NT2/D1 (cell line): ENCODE measurements at places on chromosomes 3 and 15.

DNA sequence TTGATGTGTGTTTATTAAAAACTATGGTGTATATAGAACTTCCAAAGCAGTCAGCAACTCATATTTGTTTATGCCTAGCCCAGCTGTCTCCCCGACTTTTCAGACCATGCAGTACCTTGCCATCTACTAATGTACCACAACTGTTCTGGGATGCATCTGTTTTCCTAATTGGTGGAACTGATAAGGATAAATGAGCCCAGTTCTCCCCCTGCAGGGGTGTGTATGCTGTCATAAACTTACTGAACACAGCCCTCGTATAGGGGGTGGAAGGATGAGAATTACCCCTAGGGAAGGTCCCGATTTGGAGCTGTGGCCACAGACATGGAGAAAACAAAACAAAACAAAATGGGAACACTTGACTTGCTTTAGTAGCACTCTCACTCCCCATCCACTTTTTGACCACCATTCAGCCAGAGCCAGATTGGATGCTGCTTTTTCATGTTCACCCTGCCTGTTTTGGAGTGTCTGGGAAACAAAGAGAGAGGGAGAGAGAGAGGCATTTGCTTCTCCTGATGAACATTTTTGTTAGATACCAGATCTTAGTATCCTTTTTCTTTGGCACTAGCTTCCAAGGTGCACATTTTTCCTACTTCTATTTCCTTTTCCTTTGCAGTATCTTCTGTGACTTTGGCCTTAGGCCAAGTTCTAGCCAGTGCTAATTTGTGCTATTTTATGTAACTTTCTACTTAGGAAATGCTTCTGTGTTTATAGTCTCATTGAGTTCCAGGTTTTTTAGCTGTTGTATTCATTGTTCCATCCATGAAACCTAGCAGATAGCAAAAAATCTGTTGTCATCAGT, 29.1 kb downstream of the CADM2 start:
- no peak for DNase-seq

- no peak for DNase-seq
These were observed 519.2 kb downstream of the NAALADL2 start for GRCh38 chr3:175378348-175378747.

GRCh38 chr3:173529062-173529711, 131.6 kb downstream of the NLGN1 start:
- peak; percentile 39 for DNase-seq

GRCh38 chr15:74817370-74817737, 4.7 kb downstream of the LMAN1L start:
- no peak for DNase-seq

- peak; percentile 89 for DNase-seq
These were observed at the start of the genes LRRC34 and LRRIQ4 for GRCh38 chr3:169812332-169813235. Gene LRRC34 (minus strand): TSS chr3:169812904. CDS start chr3:169812548, 356 bp downstream. Gene LRRIQ4 (plus strand): TSS chr3:169812870. CDS start chr3:169821922, 9,052 bp downstream.

GRCh38 chr15:82942691-82943090, 9.8 kb downstream of the HOMER2 start:
- no peak for DNase-seq

DNA sequence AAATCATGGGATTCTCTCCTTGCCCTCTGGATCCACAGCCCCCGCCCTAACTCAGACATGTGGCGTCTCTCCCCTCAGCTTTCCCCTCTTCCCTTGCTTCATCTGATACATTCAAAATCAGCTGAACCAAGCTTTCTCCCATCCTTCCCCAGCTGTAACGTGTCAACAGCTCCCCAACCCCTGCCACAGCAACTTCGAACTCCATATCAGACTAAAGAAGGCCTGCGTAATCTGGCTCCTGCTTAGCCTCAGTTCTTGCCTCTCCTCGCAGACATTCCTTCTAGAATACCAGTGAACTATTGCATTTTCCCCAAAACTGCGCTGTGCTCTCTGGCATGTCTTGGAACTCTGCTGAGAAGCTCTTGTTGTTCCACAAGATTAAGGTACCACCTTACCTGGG, 18.3 kb downstream of the B4GALT4 start:
- DNase-seq, result no peak

DNA sequence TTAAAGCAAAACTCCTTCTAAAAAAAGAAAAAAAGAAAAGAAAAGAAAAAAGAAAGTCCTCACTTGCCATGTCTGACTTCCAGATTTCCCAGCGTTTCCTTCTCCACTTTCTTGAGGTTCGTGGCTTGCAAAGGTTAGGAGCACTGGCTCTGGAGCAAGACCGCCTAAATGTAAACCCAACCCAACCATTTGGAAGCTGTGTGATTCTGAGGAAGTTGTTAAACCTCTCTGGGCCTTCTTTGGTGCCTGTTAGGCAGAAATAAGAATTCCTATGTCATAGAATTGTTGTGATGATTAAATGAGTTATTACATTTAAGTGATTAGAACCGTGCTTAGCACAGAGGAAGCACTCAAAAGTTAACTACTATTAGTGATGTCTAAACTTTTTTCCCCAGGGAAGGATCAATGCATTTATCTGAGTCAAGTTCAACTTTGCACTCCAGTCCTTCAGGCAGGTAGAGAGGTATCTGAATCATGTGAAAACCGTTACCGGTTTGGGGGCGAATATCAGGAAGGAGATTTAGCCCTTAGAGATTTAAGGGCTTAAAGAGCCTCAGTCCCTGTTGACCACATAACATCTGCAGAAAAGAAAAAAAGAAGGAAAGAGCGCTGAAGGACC, 78.3 kb upstream of the HES1 start:
- no peak for DNase-seq

GRCh38 chr3:14467814-14468620, 65.6 kb downstream of the SLC6A6 start:
- no peak for DNase-seq

DNA sequence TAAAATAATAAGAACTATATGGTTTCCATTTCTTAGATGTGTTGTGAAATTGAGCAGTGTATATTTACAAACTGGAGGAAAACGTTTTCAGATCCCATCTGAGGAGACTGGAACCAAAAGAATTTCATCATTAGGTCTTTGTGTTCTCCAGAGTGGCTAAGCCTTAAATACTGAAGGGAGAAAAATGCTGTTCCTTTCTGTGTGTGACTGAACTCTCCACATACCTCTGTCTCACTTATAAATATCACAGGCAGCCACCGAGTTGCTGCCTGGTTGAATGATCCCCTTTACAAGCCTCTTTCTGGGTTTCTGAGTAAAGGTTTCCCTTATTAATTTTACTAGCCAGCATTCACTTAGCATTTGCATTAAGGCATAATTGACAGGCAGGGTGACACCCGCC, 913.9 kb upstream of the NR2F2 start:
- DNase-seq, result no peak

DNA sequence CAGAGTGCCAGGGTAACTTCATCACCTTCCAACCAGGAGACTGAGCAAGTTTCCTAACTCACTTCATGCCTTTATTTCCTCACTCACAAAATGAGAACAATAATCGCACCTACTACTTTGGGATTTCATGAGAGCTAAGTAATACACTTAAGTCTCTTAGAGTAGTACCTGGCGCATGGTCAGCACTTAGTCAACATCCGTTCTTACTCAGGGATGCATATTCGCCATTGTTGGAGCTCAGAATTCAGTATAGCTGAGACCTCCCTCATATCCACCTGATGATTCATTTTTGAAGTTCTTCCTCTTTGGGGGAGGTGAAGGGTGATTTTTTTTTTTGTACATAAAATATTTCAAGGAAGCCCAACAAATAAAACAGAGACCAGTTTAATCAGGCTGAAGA, 188.2 kb downstream of the AGBL1 start:
- DNase-seq, result no peak

DNA sequence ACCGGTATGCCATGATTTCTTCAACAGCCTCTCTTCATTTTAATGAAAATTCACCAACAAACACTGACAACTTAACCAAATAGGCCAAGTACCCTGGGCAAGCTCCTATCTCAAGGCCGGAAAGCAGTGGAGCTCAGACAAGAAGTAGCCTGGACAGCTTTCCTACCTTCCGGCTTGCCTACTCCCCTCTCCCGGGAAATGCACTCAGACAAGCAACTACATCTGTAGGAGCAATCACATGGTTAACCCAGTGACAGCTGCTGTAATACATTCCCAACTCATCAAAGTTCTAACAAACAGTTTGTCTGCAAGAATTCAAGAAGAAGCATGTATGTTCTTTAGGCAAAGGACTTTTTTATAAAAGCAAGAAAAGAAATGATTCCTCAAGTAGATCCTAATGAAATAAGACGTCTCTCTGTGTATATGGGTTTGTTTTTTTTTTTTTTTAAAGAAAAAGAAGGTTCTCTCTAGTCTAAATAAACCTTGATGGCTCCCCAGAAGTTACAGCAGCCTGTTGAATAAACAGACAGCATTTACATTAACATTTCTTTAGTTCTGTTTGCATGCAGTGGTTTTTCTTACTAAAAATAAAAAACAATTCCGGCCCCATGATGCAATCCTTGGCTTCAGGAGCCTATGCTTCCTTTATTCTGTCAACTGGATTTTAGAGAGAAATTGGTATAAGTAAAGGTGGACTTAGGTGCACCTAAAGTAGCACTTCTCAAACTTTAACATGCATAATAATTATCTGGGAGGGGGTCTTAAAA, 278.7 kb downstream of the NEK10 start:
- no peak for DNase-seq

DNA sequence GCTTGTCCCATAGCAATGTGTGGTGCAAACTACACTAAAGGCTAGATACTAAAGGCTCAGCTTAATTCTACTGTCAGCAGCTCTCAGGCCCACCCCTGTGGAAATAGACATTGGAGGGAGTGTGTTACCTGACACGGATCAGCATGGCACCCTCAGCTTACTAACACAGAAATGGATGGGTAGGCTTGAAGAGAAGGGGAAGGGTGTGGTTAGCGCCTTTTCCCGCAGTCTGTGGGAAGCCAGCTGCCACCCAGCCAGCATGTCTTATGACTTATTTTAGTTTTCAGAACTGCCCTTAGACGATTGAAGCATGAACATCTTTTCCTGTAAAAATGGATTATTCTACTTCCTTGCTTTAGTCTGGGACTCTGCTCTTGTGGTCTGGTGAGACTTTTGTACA, 25.8 kb upstream of the ADPGK start:
- DNase-seq, result no peak

DNA sequence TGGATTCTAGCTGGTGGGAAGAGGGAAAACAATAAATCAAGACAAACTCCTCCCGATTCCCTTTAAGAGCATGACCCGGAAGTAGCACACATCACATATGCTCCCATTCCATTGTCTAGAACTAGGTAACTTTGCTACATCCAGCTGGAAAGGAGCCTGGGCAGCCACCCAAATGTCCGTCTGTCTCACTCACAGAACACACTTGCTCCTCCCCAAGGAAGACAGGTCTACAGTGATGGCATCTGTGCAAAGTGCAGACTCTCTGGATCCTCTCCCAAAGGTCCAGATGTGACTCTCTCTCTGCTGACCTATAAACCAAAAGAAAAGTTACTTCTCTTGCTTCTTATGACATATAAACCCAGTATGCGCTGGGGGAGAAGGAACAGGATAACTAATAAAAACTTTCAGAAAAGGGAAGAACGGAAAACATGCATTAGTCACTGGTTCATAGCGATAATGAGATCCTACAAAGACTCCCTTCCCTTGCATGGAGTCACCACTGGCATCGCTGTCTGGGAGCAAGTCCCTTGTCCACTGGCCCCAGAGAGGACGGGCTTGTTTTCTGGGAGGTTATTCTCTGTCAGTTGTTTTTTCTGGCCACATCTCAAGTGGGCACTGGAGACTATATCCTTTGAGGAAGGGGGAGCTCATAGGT, 29.8 kb upstream of the EPHB3 start:
- no peak for DNase-seq

GRCh38 chr15:62821384-62822131, 221.0 kb upstream of the TPM1 start:
- DNase-seq, result no peak

DNA sequence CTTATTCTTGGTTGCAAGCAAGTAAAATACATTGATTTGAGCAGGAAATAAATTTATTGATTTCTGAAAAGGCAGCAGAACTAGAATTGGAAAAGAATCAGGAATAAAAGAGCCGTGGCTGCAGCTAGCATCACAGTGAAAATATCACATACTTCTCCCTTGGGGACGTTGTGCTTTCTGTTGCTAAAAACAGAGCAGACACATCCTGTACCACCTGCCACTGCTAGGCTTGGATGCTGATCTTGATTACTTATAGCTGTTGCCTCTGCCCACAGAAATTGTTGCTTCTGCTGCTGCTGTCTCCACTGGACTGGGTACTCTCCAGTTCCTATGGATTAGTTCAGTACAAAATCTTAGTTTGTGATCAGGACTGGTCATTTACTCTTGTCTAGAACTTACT, 283.8 kb downstream of the C3orf38 start:
- no peak for DNase-seq

DNA sequence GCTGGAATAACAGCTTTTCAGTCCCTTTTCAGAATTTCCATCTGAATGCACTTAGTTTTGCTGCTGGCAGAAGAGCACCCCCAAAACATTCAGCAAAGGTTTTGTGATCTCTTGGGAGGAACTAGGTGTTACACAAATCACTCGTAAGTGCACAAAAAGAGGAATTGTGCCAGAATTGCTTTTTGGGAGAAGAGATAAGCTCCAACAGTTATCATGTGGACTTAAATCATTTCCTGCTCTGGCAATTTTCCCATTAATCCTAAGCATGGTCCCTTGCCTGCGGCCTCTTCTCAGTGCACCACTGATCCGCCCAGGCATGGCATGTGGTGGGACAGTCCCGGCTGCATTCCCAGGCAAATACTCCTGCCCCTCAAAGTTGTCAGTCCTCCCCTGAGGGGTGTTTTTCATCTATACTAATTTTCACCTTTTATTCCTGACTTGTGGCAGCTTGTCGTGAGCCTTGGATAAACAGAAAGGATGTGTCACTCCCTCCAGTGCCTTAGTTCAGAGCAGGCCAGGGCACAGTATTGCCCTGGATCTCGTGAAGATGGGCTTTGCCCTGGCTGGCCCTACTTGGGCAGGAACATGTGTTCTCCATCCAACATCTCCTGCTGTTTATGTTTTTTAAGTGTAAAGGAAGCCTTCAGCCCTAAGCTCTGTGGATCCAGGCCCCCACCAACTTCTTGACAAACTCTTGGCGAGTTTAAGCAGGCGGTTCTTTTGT, 44.6 kb upstream of the VILL start:
- DNase-seq, result no peak

- no peak for DNase-seq
These were observed 55.6 kb upstream of the STXBP5L start for GRCh38 chr3:120852412-120852811.

GRCh38 chr3:111803123-111803593, 55.9 kb upstream of the PHLDB2 start:
- no peak for DNase-seq

DNA sequence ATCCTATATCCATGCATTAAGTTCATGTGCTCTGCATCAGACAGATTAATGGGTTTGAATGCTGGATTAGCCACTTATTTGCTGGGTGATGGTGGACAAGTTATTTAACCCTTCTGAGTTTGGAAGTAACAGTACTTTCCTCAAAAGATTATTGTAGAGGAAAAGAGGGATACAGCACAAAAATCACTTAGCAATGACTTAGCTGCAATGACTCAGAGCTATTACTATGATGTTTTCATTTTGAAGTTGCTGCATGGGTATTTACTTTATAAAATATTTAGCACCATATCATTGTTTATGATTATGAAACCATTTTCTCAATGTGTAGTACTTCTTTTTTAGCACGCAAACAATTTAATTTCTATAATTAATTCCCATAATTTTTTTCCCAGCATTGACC, 248.4 kb downstream of the MYRIP start:
- DNase-seq, result no peak
